Renal cortical epithelial cell (primary cell): ENCODE measurements at places on chromosomes 3 and 15. TPM values are rescaled to one million over a fixed set of nuclear protein-coding genes. Genes with fewer than 3 reads are reported as not detected.

PP2D1 gene
- not detected in 2 replicates for total RNA-seq

HYAL1 gene
- 7.3 and 22.8 TPM in 2 replicates for total RNA-seq

RARRES1 gene
- total RNA-seq: 7.8 and 27.5 TPM in 2 replicates

GPR62 gene
- not detected in 2 replicates for total RNA-seq

IL17RD gene
- 2.8 and 7.7 TPM in 2 replicates for total RNA-seq

CP gene
- total RNA-seq: 2.4 and 85.8 TPM in 2 replicates

GOLGA6L4 gene
- total RNA-seq: 1.7 and 2.2 TPM in 2 replicates

LRRIQ4 gene
- 0.17 TPM in 1 of 2 replicates, not detected in the other for total RNA-seq

GOLGA8H gene
- 0.69 and 0.99 TPM in 2 replicates for total RNA-seq

HERC2 gene
- 31.8 and 101 TPM in 2 replicates for total RNA-seq

EAF2 gene
- 3.0 and 4.0 TPM in 2 replicates for total RNA-seq
